ENCODE measurements at places on chromosomes 4 and X.

DNA sequence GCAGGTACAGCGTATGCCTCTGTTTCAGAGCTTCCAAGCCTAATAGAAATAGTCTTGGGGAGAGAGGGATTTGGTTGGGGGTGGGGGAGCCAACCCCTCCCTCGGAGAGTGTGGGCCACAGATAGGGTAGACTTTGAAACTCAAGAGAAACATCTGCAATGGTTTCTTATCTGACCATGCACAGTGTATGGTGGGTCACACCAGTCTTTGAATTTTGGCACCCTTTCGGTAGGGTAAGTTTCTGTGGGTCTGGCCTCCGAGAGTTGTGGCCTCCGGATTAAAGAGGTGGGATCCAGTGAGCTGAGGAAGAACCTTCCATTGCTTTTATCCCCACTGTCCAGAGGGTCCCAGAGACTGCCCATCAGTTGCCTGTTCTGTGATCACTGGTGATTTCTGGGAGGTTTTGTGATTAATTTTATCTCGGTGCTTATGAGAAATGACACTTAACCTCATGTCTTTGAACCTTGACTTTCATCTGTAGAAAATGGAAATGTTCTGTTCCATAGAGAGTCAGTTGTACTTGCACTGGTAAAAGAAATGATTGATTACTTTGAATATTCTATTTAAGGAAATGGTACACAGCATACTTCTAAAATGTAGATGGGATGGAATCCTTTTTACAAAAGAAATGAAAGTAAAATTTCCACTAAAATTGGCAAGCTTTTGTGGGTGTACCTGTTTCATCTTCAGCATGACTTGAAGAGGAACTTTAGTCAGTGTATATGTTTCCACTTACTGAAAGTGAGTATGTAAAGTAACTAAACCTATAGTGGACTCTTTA is 62.7 kb downstream of the TMEM131L start:
- DNase-seq: no peak

DNA sequence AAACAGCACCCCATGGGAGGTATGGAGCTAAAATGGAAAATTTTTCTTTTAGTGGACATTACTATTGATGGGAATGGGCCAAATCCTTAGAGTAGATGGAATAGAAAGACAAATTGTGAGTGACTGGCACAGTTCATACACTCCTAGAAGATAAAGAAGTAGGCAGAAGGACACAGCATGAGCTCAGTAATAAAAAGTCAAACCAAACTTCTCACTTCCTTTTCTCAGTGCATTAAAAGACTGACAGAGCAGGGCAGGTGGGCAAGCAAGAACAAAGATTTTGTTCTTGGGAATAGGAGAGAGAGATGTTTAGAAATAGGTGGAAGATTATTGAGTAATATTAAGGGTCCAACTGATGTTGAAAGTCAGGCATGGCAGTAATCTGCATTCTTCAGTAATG is 132.5 kb downstream of the ATP10D start:
- no peak for DNase-seq

DNA sequence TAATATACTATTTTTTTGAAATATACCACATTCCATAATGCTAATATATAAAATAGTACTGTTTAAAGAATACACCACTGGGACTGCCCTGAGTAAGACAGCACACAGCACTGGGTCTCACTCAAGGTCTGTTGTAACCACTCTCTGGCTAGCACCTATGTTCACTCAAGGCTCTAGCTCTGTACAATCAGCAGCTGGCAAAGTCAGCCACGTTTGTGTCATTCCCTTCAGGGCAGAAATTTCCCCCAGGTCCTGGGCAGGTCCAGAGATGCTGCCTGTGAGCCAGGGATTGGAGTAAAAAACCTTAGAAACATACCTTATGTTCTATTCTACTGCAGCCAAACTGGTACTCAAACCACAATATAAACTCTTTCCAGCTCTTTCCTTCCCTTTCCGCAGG is 1160.2 kb upstream of the ADGRL3 start:
- DNase-seq: no peak

- no peak for DNase-seq
Observed at GRCh38 chr4:72505314-72505744, 63.7 kb downstream of the ADAMTS3 start.

GRCh38 chr4:187268940-187269339 is 545.3 kb upstream of the FAT1 start:
- DNase-seq: no peak

DNA sequence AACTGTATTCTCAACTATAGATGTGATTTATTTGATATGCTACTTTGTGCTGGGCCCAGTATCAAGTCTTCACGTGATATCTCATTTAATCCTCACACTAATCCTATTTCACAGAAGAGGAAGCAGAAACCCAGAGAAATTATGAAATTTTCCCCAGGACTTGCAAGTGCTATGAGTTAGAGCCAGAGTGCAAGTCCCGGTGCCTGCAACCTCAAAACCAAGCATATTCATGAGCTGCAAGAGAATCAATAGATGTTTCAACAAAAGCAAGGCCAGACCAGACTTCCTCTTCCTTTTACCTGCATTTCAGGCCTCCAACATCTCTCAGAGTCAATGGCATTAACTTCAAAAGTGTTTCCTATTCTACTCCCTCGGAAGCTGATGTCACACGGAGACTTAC is 92.2 kb upstream of the GATB start:
- no peak for DNase-seq

DNA sequence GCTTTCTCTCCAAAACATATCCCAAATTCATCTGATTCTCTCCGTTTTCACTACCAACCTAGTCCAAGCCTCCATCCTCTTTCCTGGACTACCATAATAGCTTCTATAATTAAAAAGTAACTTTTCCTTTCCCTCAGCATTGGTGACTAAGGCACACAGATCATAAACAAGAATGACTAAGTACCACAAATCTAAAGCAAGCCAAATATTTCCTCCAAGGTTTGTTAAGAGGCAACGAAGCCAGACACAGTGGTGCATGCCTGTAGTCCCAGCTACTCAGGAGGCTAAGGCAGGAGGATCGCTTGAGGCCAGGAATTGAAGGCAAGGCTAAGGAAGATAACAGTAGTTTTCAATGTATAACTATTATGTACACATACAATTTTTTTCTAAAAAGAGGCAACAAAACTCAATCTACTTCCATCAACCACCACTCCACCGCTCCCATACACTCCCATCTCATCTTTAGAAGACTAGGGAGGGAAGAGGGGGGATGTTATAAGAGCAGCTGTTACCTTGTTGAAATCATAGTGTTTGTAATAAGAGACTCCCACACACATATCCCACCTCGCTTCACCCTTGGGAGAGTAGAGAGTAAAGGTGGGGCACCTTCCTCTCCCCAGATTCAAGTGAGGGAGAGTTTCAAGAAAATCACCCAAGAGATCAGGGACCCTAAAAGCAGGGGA is 4.2 kb upstream of the JCHAIN start:
- DNase-seq: no peak

DNA sequence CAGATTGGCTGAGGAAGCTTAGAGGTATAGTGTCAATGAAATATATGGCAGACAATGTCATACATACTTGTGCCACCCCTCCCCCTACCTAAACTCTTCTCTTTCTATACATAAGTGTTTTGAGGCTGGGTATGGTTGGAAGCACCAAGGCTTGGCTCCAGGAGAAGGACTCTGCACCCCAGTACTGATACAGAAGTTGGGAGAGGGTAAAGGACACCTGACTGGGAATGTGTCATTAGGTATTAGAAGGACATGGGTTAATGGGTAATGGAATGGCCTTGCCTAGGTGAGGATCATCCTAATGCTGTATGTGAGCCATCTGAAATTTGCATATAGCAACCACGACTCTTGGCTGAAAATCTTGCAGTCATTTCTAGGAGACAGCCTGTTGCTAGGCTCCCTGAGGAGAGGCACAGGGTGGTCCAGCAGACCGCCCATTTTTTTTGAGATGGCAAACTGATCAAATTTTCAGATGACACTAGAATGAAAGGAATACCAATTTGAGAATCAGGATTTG is 26.8 kb upstream of the AP1S2 start:
- no peak for DNase-seq

DNA sequence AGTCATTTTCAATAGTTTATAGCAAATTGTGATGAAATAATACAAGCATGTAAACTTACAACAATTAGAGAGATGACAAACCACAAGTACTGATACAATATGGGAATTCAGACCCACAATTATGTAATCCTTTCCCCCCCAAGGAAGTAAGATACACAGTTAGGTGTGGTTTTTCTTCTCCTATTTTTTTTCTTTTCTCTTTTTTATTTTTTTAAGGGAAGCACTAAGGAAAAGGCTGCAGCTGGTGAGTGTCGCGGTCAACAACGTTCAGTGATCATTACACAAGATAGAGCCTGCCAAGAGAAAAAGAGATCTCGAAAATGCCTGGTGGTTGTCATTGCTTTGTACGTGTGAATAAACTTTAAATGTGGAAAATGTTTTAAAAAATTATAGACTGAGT is 9.8 kb downstream of the NDNF start:
- DNase-seq: no peak

DNA sequence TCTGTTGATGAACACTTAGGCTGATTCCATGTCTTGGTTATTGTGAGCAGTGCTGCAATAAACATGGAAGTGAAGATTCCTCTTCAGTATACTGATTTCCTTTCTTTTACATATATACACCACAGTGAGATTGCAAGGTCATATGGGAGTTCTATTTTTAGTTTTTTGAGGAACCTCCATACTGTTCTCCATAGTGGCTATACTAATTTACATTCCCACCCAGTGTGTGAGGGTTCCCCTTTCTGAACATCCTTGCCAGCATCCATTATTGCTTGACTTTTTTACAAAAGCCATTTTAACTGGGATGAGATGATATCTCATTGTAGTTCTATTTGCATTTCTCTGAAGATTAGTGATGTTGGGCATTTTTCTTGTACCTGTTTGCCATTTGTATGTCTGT is 80.5 kb upstream of the GALNT7 start:
- no peak for DNase-seq

- no peak for DNase-seq
Observed at GRCh38 chr4:22824091-22824490, 131.4 kb downstream of the GBA3 start.

- peak; percentile 87 for DNase-seq
Observed at GRCh38 chrX:49186125-49187027, at the start of gene PRICKLE3. TSS of gene PRICKLE3 (minus strand) at chrX:49186373. CDS start at chrX:49186297, 76 bp downstream.

GRCh38 chrX:39576041-39576872 is 521.5 kb downstream of the BCOR start:
- no peak for DNase-seq

DNA sequence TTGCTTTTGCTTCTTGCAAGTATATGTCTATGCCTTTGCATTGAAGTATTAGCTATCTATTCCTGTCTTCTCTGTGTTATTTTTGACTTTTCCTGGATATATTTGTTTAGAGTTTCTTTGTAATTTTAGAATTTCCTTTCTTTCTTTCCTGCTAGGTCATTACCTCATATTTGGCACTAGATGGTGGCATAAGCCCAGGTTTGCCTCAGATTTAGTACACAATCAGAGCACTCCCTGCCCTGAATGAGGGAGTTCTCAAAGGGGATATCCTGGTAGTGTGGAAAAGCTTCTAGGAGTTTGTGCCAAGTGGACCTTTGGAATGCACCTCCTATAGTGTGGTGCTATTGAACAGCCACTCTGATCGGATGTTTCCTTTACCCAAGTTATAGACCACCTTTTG is 181.6 kb downstream of the UGT8 start:
- DNase-seq: no peak

DNA sequence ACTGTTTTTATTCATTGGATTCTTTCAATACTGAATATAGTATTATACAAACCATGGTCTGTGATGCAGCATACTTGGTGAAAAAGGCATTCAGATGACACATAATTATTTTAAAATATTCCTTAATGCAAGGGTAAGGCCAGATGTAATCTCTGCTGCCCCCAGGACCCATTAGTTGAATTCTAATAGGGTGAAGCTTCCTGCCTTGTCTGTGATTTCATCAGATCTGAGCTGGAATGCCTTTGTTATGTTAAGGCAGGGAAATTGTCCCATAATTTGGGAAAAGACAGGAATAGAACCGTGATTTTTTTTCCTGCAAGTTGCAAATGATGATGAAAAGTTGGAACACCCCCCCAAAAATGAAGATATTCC is 26.1 kb downstream of the ZRSR2 start:
- DNase-seq: no peak

GRCh38 chr4:84632092-84632491 is 49.2 kb downstream of the CDS1 start:
- DNase-seq: no peak

DNA sequence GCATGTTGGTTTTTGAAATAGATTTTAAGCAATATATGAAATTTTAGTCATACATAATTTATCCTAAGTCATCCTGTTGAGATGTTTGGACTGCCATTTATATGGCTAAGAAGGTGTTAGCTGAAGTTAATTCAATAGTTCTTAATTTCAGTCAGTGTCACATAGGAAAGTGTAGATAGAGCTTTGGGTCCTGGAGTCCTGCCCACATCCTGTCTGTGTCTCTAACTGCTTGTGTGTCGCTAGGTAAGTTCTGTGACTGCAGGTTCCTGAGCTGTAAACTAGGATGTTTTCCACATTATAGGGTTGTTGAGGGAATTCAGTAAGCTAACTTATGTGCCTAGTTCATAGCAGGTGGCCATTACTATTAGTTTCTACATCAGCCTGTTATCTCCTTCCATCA is 20.7 kb downstream of the OFD1 start:
- no peak for DNase-seq

DNA sequence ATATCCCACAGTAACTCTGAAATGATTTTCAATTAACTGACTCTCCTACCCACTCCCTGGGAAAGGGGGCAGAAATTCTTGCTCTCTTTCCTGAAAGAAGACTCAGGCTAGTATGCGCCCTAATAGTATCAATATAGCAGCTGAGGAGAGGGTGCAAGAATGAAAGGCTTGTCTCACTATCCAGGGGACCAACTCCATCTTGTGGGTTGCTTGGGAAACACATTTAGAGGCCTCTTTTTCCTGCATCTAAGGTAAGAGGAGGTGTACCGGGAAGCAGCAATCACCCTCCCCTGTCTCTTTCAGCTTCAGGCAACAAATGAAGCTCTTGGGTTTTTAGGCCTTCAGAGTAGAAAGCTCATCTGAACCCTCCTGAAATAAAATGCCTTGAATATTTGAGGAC is 11.3 kb downstream of the TMEM255A start:
- DNase-seq: no peak

DNA sequence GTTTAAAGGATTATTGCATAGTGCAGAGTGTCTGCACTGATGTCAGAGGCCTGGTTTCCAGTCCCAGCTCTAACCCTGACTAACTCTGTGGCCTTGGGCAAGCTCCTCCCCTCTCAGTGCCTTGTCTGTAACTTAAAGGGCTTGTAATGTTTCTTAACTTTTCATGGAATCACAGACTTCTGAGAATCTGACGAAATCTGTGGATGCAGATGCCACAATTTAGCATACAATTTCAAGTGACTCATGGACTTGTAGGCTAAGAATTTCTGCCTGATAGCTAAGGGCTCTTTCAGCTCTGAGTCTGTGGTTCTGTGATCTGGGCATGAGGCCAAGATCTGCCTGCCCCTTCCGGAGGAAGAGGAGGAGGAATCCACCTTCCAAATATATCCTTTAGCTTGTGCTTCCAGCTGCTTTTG is 236.9 kb downstream of the AR start:
- peak; percentile 1 for DNase-seq

All from activated T-cell treated with anti-CD3 and anti-CD28 coated beads, Interleukin-2, amount 50 U/mL, for 72 hours (primary cell).